ENCODE measurements at places on chromosomes 3 and 15.

DNA sequence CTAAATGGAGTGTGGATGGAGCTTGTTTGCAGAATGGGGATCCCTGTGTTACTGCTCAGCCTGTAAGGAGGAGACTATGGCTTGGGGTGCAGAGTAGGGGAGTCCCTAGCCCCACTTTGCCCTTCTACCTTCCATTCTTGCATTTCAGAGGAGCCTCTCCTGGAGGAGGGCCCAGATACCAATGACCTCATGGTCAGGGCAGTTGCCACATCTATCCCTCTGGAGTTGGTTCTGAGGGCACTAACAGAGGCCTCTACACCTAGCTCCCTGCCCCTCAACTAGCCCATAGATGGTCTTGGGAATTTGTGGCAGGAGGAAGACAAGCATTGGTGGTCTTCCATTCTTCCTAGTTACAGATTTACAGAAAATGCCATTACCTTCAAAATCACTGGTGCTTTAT, 6.1 kb downstream of the SKOR1 start:
- DNase-seq: no peak

- no peak for DNase-seq
Observed at GRCh38 chr15:51367322-51367976, 26.0 kb downstream of the GLDN start.

DNA sequence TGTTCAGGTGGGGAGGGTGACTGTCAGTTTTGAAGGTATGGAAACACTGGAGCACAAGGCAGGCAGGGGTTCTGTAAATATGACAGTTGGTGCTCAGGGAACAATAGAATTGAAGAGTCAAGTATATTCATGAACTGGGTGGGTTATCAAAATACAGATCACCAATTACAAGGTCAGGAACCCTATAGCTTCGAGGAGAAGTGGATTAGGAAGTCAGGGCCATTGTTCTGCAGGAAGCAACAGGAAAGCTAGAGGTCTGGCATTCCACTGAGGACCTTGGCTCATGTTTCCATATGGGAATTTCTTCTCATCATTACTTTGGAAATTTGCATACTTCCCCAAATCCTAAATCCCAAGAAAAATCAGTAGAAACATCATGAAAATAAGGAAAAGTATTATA, 125.9 kb downstream of the MYRIP start:
- no peak for DNase-seq

GRCh38 chr3:171986757-171987518, 52.4 kb upstream of the FNDC3B start:
- no peak for DNase-seq

DNA sequence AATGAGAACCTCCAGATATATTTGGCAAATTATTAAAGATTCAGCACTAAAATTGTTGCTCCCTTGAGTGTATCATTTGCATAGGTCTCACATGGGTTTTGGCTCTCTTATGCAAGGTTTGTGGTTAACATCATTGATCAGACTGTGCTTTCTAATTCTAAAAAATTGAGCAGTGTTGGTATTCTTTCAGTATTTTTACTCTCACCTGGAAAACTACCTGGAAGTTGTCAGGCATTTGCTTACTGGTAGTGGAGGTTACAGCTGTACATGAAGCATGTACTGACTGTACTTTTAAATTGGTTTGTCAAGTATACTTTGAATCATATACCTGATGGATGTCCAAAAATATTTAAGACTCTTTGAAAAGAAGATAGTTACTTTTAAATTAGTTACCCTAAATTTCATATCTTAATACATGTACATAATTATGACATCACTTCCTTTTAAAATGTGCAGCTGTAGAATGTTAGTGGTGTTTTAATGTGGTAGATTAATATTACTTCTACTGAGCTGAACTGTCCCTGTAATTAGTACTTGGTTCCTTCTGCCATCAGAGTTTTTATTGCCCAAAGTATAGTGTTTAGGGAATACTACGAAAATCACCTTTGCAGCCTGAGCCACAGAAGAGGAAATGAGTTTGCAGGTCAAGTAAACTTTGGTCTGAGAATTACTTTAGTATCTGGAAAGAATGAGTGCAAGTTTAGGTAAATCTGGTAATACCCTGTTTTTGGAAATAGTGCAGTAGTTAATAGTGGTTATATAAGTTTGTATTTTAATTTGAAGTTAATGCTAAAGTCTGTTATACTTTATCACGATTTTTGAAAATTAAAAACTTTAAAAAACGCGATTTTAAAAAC, 2.8 kb downstream of the CHD2 start:
- no peak for DNase-seq

DNA sequence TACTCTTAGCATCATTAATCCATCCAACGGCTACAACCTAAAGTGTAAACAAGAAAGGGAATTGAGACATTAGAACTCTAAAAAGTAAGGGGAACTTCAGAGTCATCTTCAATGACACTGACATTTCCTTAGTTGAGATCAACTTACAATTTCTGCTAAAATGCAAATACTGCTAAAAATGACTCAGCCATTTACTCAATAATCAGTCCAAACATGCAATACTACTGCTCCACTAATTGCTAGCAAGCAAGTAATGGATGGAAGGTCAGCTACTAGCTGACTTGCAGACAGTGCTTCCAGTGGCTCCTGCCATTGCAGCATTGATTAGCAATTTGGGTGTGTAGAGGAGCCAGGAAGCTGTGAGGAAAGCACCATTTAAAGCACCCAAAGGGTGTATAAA, 28.4 kb downstream of the CD200R1L start:
- no peak for DNase-seq

GRCh38 chr3:171028779-171029232, 2.3 kb upstream of the SLC2A2 start:
- DNase-seq: no peak

DNA sequence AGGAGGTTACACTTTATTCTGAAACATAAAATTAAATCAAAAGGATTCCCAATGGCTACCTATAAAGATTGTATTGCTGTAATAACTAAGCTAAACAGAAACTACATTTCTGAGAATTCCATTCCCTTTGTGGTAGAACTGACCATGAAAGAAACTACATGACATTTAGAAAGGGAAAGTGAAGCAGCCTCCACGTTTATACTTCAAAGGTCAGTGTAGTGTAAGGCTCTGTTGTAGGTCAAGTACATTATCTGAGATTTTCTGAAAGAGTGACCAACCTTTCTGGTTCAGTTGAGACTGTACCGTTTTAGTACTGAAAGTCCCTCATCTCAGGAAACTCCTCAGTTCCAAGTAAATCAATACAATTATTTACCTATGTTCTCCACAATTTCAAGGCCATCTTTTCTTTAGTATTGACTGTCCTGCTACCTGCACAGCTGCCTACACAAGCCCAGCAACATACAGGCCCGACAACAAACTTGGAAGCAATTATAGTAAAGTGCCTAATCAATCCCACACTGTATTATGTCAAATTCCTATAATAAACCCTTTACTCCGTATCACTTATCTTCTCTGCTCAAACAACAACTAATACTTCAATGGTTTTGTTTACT, 343.0 kb downstream of the PLOD2 start:
- no peak for DNase-seq

GRCh38 chr3:99634881-99635280, 3.5 kb upstream of the COL8A1 start:
- no peak for DNase-seq

DNA sequence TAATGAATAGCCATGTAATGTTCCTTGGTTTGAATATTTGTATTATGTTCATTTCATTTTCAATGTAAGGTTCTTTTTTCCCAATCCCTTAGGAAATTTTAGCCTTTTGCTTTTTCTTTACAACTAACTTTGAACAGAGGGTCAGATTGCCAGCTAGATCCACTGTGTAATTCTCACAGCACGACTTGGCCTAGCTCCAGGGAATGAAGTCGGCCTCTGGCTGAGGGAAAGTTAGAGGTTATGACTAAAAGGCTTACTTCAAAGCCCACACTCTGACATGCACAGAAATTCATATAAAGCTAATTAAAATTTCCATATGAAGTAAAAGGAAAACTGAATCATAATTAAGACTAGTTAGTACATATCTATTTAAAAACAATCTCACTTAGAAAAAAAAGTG, 38.7 kb downstream of the ROBO1 start:
- DNase-seq: no peak

Measured in NCI-H1930 (cell line).